K562 (cell line): ENCODE measurements at places on chromosomes 3 and 15.

DNA sequence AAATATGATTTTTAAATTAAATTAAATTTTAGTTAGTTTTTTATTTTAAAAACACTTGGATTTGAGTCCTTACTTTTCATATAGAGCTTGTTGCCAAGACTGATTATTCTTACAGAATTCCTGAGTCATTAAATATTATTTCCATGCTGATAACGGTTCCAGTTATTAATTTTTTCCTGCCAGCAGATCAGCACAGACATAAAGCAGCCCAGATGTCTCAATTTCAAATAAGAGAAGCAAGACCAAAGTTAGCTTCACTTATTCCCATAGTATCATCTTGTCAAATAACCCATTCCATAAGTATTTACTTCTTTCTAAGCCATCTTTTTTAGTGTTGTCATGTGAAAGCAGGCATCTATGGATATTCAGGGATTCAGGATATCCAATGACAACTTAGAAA is 75.3 kb downstream of the SSR3 start:
- H3K36me3 ChIP-seq: no peaks in the 10 kb centered on the region
- no peak overlapping the region for H3K4me3 ChIP-seq
- no peak overlapping the region for H3K27ac ChIP-seq

DNA sequence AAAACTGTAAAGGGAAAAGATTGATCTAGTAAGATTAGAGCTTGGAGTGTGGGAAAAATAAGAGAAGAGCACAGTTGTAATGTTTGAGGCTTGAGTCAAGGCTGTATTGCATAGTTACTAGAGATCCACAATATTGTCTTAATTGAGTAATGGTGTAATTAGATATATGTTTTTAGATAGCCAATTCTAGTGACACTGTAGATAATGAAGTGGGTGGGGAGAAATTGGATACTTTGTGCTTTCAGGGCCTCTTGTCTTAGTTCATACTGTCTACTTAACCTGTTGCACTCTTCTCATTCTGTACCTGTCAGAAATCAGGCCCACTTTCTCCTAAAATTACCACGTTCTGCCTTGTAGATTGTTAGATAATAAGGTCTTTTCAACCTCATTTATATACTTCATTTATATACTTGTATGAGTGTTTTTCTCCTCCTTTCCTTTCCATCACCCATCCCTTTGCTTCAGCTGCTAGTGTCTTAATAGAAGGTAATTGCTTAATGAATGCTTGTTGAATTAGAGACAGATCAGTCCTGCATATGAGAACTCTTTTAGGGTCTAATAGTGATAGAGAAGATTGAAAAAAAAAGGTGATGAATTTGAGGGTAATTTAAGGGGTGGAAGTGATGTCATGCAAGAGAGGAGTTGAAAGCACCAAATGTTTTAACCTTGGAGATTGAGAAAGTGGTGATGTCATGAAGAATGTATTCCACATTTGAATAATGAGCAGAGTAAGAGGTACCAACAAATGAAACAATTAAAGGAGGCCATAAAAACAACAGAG is 32.0 kb downstream of the PIK3CA start:
- H3K4me3 ChIP-seq: no peak overlapping the region
- H3K36me3 ChIP-seq: no peaks in the 10 kb centered on the region
- DNase-seq: no peak
- no peaks in the 10 kb centered on the region for H3K27me3 ChIP-seq
- H3K27ac ChIP-seq: no peak overlapping the region

DNA sequence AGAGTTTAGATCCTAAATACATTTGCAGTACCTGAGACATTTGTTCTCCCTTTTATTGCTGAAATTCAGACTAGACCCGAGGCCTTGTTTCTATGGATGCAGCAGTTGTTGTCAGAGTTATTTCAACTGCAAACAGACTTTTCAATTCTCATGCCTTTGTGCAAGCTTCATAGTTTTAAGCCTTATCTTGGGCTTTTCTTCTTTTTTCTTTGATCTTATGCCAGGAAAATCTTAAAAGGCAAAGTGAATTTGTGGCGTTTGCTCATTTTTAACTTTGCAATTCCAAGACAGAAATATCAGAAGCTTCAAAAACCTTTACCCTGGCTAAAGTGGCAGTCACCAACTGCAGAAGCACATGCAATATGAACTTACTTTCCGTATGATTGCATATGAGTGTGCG is 576.7 kb downstream of the DIPK2A start:
- H3K36me3 ChIP-seq: no peaks in the 10 kb centered on the region
- no peaks in the 10 kb centered on the region for H3K4me1 ChIP-seq
- no peak overlapping the region for H3K27ac ChIP-seq
- H3K4me3 ChIP-seq: no peak overlapping the region
- no peaks in the 10 kb centered on the region for H3K27me3 ChIP-seq

- H3K4me3 ChIP-seq: no peak overlapping the region
- peaks cover 7% of the 10 kb centered on the region; the same call in 1 of the 3 replicates for H3K36me3 ChIP-seq
- DNase-seq: no peak
- H3K4me1 ChIP-seq: peaks cover 3% of the 10 kb centered on the region; the same call in 1 of the 3 replicates
- no peak overlapping the region for H3K27ac ChIP-seq
- no peaks in the 10 kb centered on the region for H3K27me3 ChIP-seq
Observed at GRCh38 chr3:120101624-120102023, 7.4 kb upstream of the GSK3B start.

DNA sequence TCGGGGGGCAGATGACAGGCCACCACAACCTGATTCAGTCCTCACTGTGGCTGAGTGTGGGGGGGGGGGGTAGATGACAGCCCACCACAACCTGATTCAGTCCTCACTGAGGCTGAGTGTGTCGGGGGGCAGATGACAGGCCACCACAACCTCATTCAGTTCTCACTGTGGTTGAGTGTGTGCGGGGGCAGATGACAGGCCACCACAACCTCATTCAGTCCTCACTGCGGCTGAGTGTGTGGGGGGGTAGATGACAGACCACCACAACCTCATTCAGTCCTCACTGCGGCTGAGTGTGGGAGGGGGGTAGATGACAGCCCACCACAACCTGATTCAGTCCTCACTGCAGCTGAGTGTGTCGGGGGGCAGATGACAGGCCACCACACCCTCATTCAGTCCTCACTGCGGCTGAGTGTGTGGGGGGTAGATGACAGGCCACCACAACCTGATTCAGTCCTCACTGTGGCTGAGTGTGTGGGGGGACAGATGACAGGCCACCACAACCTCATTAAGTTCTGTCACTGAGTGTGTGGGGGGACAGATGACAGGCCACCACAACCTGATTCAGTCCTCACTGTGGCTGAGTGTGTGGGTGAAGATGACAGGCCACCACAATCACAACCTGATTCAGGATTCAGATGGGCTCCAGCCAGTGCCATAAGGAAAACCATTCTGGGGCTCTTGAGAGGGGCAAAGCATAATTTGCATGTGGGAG is 16.9 kb downstream of the ZNF717 start:
- no peaks in the 10 kb centered on the region for H3K27me3 ChIP-seq
- no peaks in the 10 kb centered on the region for H3K4me1 ChIP-seq
- no peak for DNase-seq
- no peaks in the 10 kb centered on the region for H3K36me3 ChIP-seq
- H3K4me3 ChIP-seq: no peak overlapping the region

- H3K27me3 ChIP-seq: peaks cover 26% of the 10 kb centered on the region
- no peaks in the 10 kb centered on the region for H3K36me3 ChIP-seq
- H3K4me3 ChIP-seq: no peak overlapping the region
- H3K27ac ChIP-seq: no peak overlapping the region
Observed at GRCh38 chr15:31206386-31207181, 105.1 kb upstream of the TRPM1 start.
